Upper lobe of right lung (tissue), 1 donor: ENCODE measurements at places on chromosomes 13 and 19.

- DNase-seq: no peak
Observed at GRCh38 chr19:718991-719512, 10.3 kb downstream of the PALM start.

DNA sequence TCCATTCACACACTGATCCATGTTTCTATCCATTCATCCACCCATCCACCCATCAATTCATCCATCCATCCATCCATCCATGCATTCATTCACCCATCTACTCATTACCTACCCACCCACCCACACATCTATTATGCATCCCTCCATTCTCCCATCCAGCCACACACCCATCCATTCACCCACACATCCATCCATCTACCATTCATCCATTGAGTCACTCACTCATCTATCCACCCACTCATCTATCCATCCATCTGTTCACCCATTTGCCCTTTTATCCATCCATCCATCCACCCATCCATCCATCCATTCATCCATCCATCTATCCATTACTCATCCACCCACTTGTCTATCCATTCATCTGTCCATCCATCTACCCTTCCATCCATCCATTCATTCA lies 30.1 kb downstream of the CELF5 start:
- no peak for DNase-seq

GRCh38 chr13:94056362-94056990 lies 423.0 kb downstream of the DCT start:
- no peak for DNase-seq

- DNase-seq: no peak
Observed at GRCh38 chr13:39106216-39107005, 68.2 kb downstream of the NHLRC3 start.
